NCI-H748 treated with DMSO at 0.1 percent for 48 hours (cell line): ENCODE measurements at places on chromosomes 5 and 9.
A peak's percentile ranks its signal among the peaks of the same experiment; 100 is the strongest.

GRCh38 chr5:178150977-178151734 lies 2.5 kb downstream of the NHP2 start:
- DNase-seq = no peak

GRCh38 chr5:2762744-2763532 lies 11.5 kb upstream of the IRX2 start:
- DNase-seq = no peak

DNA sequence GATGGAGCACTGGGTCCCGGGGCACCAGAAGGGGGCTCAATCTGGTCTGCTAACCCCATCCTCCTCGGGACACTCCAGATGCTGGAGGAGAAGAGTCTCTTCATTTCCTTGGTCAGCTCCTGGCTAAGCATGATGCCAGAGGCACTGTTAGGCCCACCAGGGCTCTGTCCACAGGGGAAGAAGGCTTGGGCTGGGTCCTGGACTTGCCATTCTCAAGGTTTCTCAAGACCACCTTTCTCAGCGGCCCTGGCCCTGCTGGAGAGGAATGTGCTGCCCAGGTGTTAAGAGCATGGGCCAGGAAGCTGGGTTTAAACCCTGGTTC lies 7.9 kb downstream of the SH2D3C start:
- no peak for DNase-seq

DNA sequence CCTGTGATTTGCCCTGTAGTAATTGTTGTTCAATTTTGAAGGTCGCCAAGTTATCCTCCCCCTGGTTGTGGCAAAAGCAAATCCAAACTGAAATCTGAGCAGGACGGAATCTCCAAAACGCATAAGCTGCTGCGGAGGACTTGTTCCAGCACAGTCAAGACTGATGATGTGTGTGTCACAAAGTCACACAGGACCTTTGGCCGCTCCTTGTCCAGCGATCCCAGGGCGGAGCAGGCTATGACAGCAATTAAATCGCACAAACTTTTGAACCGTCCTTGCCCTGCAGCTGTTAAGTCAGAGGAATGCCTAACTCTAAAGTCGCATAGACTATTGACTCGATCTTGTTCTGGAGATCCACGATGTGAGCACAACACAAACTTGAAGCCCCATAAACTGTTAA lies 128.4 kb downstream of the PARP8 start:
- DNase-seq = no peak

GRCh38 chr9:94212531-94212930 lies 46.6 kb upstream of the ZNF169 start:
- no peak for DNase-seq

DNA sequence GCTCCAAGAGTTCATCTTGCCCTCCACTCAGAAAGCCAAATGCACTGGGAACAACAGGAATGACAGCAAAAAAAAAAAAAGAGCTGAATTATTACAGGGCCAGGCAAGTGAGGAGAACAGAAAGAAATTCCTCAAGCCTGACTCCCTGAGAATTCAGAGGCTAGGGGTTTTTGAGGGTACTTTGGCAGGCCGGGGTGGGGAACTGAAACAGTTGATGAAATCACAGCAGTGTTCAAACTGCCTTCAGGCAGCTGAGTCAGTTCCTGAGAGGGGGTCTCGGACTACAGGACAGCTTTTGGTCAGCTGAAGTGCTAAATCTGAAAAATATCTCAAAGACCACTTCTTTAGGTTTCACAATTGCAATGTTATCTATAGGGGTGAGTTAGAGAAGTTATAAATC lies 419.4 kb downstream of the SEMA5A start:
- DNase-seq = no peak

DNA sequence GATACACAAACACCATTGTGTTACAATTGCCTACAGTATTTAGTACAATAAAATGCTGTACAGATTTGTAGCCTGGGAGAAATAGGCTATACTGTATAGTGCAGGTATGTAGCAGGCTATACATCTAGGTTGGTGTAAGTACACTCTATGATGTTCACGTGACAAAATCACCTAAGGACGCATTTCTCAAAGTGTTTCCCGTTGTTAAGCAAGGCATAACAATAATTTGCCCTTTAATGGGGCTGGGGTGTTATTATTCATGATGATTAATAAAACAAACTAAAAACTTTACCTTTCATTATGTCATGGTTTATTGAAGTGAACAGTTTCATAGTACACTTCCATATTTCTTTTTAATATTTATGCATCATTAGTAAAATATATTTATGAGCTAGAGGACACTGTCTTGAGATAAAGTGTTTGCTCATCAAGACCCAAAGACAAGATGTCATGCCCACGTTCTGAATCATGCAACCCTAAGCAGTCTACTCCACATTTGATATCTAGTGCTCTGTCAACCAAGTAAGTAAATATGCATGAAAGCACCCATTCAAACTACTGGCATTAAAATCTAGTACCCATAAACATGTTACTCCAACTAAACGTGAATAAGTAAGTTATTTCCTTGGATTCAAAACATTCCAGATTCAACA lies 220.5 kb downstream of the NR2F1-AS1 start:
- DNase-seq = no peak

- no peak for DNase-seq
These were observed 88.9 kb downstream of the SNCAIP start for GRCh38 chr5:122400938-122401337.

DNA sequence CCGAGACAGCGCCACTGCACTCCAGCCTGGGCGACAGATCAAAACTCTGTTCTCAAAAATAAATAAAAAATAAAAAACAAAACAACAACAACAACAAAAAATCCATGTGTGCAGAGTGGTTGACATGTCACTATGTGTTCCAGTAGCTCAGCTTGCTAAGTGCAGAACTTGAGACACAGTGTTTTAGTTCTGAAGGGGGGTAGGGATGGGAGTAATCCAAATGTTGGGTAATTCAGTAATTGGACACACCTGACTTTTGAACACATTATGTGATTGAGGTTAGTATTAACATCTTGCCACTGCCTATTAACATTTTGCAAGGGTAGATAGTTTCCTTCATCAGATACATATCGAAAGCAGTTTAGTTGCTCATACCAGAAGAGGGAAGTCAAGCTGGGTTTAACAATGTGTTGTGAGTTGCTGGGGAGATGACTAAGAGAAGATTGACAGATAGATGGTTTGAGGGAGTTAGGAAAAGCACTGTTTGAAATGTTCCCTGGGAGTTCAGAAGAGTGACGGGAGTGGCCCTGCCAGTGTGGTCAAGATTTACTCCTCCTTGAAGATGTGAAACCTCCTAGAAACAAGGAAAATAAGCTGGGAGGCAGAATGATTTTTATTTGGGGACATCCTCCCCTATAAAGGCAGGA lies 928 bp downstream of the HACD4 start:
- DNase-seq = no peak

DNA sequence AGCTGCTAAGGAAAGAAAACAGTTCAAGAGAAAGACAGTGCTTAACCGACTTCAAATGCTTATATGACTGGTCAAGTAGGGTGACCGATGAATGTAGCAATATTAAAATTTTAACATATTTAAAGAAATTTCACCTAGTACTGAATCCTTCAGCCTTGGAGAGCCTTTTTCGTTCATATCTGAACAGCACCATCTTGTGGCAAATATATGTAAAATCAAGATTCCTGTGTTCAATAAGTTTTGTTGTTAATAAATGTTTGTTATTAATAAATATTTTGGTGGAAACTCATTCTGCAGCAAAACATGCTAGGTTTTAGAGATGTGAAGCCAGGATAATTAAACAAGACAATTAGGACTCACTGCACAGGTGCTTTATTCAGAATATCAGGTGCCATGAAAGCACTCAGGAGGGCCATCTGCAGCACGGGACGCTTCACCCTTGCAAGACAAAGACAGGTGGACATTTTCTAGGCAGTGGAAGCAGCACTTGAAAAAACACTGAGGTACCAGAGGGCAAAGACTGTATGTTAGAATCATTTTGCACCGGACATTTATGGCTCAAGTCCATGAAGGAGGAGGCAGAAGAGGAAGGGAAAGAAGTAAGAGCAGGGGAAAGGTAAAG lies 15.6 kb downstream of the TICAM2 start:
- peak; percentile 32 for DNase-seq
